ENCODE measurements at places on chromosomes 2 and 18. TPM values are rescaled to one million over a fixed set of nuclear protein-coding genes. Genes with fewer than 3 reads are reported as not detected.

Gene UPP2
- not detected for total RNA-seq

Gene TWIST2
- total RNA-seq, result 4.6 TPM

Gene FAM124B
- not detected for total RNA-seq

Gene MYOM1
- total RNA-seq, result 0.38 TPM

Gene FOXI3
- total RNA-seq, result not detected

Gene IGFBP5
- total RNA-seq, result 0.51 TPM

Gene ALPP
- total RNA-seq, result not detected

Gene YES1
- total RNA-seq, result 165 TPM

Gene ANKRD53
- total RNA-seq, result not detected

Gene IL1F10
- not detected for total RNA-seq

Gene GALNT14
- 12.4 TPM for total RNA-seq

All from bronchial epithelial cell (primary cell).